ENCODE measurements at places on chromosomes 13 and 19. TPM values are rescaled to one million over a fixed set of nuclear protein-coding genes. Genes with fewer than 3 reads are reported as not detected.

Gene SIGLEC5
- not detected for total RNA-seq

Gene KLC3
- total RNA-seq = 0.27 TPM

Gene ZNF888
- 2.4 TPM for total RNA-seq

Gene ZNF844
- 3.9 TPM for total RNA-seq

Gene ZBTB7A
- total RNA-seq = 9.5 TPM

Gene CCDC194
- total RNA-seq = 0.73 TPM

Gene ATP4A
- not detected for total RNA-seq

Gene BCAM
- 4.5 TPM for total RNA-seq

Gene OR4F17
- not detected for total RNA-seq

Gene ZNF850
- 2.4 TPM for total RNA-seq

Gene NCAN
- total RNA-seq = 17.5 TPM

Gene PCP2
- not detected for total RNA-seq

Gene CABP5
- not detected for total RNA-seq

Gene SULT2A1
- 0.58 TPM for total RNA-seq

Gene GPI
- total RNA-seq = 166 TPM

Gene CDADC1
- total RNA-seq = 10.5 TPM

Gene SIGLEC12
- total RNA-seq = 0.39 TPM

Gene APOE
- total RNA-seq = 4.9 TPM
